Small intestine (tissue), 16 donors: ENCODE measurements at places on chromosomes 2 and 18. TPM values are rescaled to one million over a fixed set of nuclear protein-coding genes. Genes with fewer than 3 reads are reported as not detected.
A peak's percentile ranks its signal among the peaks of the same experiment; 100 is the strongest.

GRCh38 chr2:33272001-33272400 is 204.4 kb upstream of the RASGRP3 start:
- no peaks in the 10 kb centered on the region for H3K36me3 ChIP-seq
- no peaks in the 10 kb centered on the region for H3K4me1 ChIP-seq
- no peak overlapping the region for H3K4me3 ChIP-seq
- H3K27me3 ChIP-seq, result no peaks in the 10 kb centered on the region
- H3K27ac ChIP-seq, result no peak overlapping the region
- DNase-seq, result no peak

DNA sequence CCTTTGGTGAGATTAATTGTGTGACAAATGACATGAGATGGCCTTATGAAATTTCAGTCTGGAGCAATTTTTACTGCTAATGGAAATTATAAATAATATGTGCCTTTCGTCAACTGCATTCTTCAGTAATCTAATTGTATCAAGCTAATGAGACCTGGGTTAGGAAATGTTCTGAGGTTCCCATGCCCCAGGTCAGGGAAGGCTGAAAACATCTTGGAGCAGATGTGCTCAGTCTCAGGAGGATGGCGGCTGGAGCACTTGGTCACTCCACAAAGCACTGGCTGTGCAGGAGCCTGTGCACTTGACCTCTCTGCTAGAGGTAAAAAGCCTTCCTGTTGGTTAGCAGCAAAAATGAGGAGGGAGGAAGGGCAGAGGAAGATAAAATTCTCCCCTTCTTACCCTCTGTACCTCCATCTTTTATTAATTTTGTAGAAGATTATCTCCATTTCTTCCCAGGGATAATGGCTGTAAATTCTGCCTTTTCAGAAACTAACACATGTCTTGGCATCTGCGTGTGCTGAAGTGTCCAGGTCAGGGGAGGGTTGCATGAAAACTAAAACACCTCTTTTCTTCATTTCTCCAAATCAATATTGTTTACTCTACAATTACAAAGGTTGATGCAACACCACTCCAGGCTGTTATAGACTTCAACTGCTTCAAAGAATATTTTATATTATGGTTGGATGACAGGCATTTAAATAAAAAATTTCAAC is 1606.4 kb upstream of the ACVR2A start:
- H3K4me1 ChIP-seq, result no peaks in the 10 kb centered on the region
- no peak overlapping the region for H3K27ac ChIP-seq
- no peak overlapping the region for H3K4me3 ChIP-seq
- H3K36me3 ChIP-seq, result no peaks in the 10 kb centered on the region
- no peaks in the 10 kb centered on the region for H3K27me3 ChIP-seq

DNA sequence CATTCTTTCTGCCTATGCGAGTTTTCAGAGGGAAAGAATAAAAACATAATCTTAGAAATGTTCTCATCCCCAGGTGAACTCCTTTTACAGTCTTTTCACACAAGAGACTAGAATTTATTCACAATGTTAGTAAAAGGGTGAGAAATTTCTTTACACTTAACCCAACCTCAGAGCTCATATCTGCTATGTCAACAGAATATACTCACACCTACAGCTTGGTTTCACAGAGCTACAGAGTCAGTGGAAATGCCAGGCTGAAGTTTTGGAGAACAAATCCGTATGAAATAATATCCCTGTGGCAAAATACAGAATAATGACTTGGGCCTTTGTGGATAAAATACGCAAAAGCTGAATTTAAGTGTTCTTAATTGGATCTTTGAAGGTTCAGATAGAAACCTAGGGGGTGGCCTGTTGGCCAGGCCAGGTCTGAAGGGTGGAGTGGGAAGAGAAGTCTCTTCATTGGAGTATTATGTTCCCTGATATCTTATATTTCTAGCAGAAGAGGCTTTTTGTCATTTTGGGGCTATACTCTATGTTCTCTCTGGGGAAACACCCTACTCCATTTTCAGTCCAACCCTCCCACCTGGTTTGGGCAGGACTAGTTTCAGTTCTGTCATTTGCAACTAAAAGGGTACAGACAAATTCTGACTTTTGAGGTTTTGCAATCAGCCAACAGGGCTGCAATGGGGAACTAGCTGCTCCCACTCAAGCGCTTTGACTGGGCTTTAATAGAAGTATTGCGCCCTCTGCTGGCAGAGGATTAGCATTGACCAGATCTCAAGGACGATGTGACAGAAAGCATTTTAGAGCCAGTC is 25.7 kb downstream of the FBXO48 start:
- no peaks in the 10 kb centered on the region for H3K27me3 ChIP-seq
- no peak overlapping the region for H3K4me3 ChIP-seq
- peak; percentile 84 for DNase-seq

DNA sequence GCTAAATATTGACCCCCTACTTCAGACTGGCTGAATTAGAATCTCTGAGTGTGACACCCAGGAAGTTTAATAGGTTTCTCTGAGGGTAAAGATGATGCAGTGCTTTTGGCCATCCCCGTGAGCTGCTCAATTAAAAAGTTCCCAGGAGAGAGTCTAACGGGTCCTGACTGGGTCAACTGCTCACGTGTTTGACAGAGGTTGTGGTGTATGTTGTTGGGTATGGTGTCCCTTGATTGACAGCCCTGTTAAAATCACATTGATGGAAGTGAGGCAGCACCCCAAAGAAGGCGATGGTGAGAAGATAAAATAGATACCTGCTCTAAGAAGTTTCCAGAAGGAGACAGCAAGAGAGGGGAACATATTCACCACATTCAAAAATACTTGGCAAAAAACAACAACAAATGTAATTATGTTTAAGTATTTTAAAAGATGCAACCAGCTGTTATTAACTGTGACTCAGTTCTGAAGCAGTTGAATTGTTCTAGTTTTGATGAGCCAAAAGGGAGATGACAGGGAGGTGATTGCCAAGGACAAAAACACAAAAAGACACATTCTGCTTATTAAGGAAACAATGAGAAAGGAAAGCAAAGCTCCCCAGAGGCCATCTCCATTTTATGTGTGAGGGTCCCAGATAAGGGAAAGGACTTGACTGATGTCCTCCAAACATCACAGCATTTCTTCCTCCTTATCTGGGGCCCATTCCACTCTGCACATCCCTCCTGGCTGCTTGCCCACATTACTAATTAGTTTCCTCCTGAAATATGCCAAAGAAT is 11.5 kb upstream of the GMCL1 start:
- H3K27me3 ChIP-seq, result no peaks in the 10 kb centered on the region
- DNase-seq, result no peak
- no peaks in the 10 kb centered on the region for H3K4me1 ChIP-seq
- H3K4me3 ChIP-seq, result no peak overlapping the region

CLEC4F gene
- polyA plus RNA-seq, result 0.22 TPM

- H3K27ac ChIP-seq, result no peak overlapping the region
- no peak for DNase-seq
- H3K36me3 ChIP-seq, result no peaks in the 10 kb centered on the region
- no peak overlapping the region for H3K4me3 ChIP-seq
- no peaks in the 10 kb centered on the region for H3K27me3 ChIP-seq
- peaks cover 2% of the 10 kb centered on the region for H3K4me1 ChIP-seq
Measured at GRCh38 chr2:26901326-26902183, 53.6 kb downstream of the DPYSL5 start.

DNA sequence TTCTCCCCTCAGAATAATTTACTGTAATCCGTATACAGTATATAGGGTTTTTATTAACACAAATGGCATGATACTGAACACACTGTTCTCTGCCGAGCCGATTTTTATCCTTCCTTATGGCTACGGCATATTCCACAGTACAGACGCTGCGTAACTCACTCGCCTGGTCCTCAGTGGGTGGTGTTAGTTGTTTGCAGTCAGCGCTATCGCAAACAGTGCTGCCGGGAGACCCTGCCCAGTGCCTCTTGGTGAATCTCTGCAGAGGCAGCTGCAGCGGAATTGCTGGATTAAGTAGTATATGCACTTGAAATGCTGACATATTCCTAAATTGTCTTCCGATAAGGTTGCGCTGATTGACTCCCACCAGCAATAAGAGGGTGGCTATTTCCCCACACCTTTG is 73.9 kb downstream of the MARCO start:
- H3K27ac ChIP-seq, result no peak overlapping the region
- H3K27me3 ChIP-seq, result no peaks in the 10 kb centered on the region
- no peaks in the 10 kb centered on the region for H3K36me3 ChIP-seq
- no peak for DNase-seq
- no peaks in the 10 kb centered on the region for H3K4me1 ChIP-seq
- no peak overlapping the region for H3K4me3 ChIP-seq

ERFE gene
- not detected for polyA plus RNA-seq

- H3K4me1 ChIP-seq, result no peaks in the 10 kb centered on the region
- no peak for DNase-seq
- no peaks in the 10 kb centered on the region for H3K27me3 ChIP-seq
- H3K4me3 ChIP-seq, result no peak overlapping the region
Measured at GRCh38 chr2:53403792-53404413, 363.7 kb upstream of the CHAC2 start.

DNA sequence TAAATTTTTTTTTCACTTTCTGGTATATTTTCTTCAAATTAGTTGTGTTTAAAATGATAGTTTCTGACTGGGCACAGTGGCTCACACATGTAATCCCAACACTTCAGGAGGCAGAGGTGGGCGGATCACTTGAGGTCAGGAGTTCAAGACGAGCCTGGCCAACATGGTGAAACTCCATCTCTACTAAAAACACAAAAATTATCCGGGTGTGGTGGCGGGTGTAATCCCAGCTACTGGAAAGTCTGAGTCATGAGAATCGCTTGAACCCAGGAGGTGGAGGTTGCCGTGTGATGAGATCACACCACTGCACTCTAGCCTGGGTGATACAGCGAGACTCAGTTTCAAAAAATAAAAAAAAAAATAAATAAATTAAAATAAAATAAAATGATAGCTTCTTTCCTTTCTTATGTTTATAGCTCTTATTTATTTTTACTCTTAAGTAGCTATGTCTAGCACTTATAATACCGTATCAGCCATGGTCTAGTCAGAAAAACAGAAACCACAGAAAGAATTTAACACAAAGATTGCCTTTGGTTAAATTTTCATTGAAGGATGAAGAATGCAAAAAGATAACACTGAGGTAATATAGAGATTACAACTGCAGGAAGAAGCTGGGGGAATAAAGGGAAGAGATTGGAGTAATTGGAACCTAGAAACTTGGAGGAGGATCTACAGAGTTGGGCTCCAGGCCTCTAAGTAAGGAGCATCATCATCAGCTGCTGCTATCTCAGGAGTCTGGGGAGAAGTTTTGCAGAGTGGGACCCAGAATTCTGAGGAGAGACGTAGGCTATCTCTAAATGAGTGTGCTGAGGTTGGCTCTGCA is 54.7 kb upstream of the MBOAT2 start:
- no peak overlapping the region for H3K27ac ChIP-seq
- H3K27me3 ChIP-seq, result no peaks in the 10 kb centered on the region
- no peak overlapping the region for H3K4me3 ChIP-seq
- no peaks in the 10 kb centered on the region for H3K36me3 ChIP-seq
- DNase-seq, result no peak

LIPG gene
- 33.0 TPM for polyA plus RNA-seq

DNA sequence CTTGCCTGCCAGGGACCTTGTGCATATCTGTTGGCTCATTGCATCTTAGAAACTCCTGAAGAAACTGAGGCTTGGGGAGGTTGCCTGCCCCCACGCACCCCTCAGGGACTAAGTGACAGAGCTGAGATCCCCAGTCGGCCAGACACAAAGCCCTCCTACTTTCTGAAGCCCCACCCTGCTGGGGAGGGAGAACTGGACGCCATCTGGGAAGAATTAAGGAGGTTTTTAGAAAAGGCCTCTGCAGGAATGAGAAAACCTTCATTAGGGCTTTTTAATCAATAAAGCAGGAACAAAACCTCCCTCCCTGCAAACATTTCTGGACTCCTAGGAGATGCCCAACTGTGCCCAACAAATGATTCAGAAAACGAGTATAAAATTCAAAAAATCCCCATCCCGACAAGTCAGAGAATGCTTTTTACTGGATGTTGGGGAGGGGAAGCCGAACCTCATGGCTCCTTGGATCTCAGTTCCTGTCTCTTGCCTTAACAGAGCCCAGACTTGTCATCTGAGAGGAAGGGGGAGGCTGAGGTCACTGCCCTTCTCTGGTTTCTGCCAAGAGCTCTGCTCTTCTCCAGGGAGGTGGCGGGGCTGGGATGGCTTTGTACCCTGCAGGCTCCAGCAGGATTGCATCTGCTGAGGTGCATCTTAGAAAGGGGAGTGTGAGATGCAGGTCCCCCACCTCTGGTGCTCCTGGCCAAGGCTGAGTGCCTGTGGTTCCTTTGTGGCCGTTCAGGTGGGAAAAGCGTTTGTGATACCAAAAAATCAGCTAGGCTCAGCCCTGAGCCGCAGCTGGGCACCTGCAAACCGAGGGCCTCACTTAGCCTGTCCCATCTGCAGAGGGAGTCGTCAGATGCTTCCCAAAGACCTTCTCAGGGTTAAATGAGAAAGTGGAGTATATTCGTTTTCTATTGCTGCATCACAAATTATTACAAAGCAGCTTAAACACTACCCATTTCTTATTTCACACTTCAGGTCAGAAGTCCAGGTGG is 142.4 kb downstream of the ZFP36L2 start:
- no peaks in the 10 kb centered on the region for H3K4me1 ChIP-seq
- no peak overlapping the region for H3K4me3 ChIP-seq
- H3K27me3 ChIP-seq, result no peaks in the 10 kb centered on the region
- DNase-seq, result no peak
- H3K27ac ChIP-seq, result no peak overlapping the region

REG1B gene
- 24.3 TPM for polyA plus RNA-seq

- H3K36me3 ChIP-seq, result no peaks in the 10 kb centered on the region
- H3K27me3 ChIP-seq, result no peaks in the 10 kb centered on the region
- H3K4me1 ChIP-seq, result no peaks in the 10 kb centered on the region
- H3K27ac ChIP-seq, result no peak overlapping the region
Measured at GRCh38 chr2:199136681-199137080, 321.1 kb downstream of the SATB2 start.

DNA sequence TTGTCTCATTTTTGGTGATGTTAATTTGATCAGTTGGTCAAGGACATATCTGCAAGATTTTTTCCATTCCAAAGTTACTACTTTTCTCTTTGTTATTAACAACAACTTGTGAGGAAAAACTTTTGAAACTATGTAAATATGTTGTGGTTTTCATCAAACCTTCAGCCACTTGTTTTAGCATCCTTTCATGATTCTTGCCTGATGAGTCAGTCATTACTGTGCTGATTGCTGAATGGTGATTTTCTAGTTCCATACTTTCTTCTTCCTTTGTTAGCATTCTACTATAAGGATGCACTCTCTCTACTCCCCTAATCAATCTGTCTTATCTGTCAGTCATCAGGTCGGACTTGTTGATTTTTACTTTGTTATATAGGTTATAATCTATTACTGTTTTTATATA is 10.9 kb downstream of the TMEM87B start:
- DNase-seq, result no peak
- H3K36me3 ChIP-seq, result peaks cover 32% of the 10 kb centered on the region
- no peak overlapping the region for H3K4me3 ChIP-seq
- no peak overlapping the region for H3K27ac ChIP-seq

STPG4 gene
- polyA plus RNA-seq, result 0.06 TPM

- no peaks in the 10 kb centered on the region for H3K36me3 ChIP-seq
- H3K27ac ChIP-seq, result no peak overlapping the region
- no peak for DNase-seq
- H3K27me3 ChIP-seq, result no peaks in the 10 kb centered on the region
- no peak overlapping the region for H3K4me3 ChIP-seq
Measured at GRCh38 chr2:38123911-38124310, 48.0 kb upstream of the CYP1B1 start.
